ENCODE measurements at places on chromosomes 13 and 19. TPM values are rescaled to one million over a fixed set of nuclear protein-coding genes. Genes with fewer than 3 reads are reported as not detected.
A peak's percentile ranks its signal among the peaks of the same experiment; 100 is the strongest.

GRCh38 chr19:38924388-38924787 lies 6.2 kb downstream of the SARS2 start:
- H3K27ac ChIP-seq: no peak overlapping the region
- no peaks in the 10 kb centered on the region for H3K27me3 ChIP-seq
- DNase-seq: no peak
- no peaks in the 10 kb centered on the region for H3K4me1 ChIP-seq
- H3K36me3 ChIP-seq: peaks cover 3% of the 10 kb centered on the region

- no peaks in the 10 kb centered on the region for H3K4me1 ChIP-seq
- no peak overlapping the region for H3K27ac ChIP-seq
- H3K4me3 ChIP-seq: no peak overlapping the region
- DNase-seq: peak; percentile 88
- H3K36me3 ChIP-seq: no peaks in the 10 kb centered on the region
Measured at GRCh38 chr19:17332677-17333581, 1.7 kb downstream of the ANO8 start.

DNA sequence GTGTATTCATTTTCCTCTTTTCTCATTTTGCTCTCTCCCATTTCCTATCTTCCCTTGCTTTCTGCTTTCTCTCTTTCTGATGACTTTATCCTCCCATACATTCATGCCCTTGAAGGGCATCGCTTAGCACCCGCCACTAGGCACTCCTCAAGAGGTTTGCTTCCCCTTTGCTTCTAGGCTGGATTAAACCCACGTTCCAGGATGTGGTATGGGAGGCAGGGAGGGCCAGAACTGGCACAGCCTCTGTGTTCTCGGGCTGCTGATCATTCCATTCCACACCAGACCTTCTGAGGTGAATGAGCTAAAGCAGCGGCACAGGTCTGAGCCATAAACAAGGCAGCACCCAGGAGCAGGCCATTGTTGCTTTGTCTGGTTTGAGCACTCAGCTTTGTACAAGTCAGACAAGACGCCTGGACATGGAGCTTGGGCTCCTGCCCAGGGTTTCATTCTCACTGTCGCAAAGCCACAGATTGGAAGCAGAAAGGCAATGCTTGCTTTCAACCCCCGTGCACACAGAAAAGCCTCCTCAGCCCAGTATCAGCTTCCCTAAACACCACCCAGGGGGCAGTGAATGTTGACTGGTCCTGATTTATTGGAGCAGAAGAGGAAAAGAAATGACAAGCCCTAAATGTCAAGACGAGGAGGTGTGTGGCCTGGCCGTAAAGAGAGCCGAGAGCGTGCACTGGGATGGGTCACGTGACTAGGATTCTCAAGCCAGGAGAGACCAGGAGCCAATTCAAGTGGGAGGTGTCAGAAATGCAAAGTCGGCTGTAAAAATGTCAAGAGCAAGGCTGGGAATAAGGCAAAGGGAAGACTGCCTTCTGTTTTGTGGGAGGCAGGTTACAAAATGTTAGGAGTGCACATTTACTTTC lies 218.0 kb upstream of the SERP2 start:
- DNase-seq: peak; percentile 96
- no peak overlapping the region for H3K27ac ChIP-seq
- no peaks in the 10 kb centered on the region for H3K27me3 ChIP-seq
- H3K4me1 ChIP-seq: peaks cover 7% of the 10 kb centered on the region
- no peaks in the 10 kb centered on the region for H3K36me3 ChIP-seq

GRCh38 chr13:108283110-108283509 lies 13.6 kb downstream of the TNFSF13B start:
- no peaks in the 10 kb centered on the region for H3K36me3 ChIP-seq
- no peak overlapping the region for H3K27ac ChIP-seq
- no peak overlapping the region for H3K4me3 ChIP-seq
- no peaks in the 10 kb centered on the region for H3K27me3 ChIP-seq
- DNase-seq: no peak

The FCER2 gene
- total RNA-seq: 1.0 TPM

GRCh38 chr19:46225558-46226004 lies 4.0 kb upstream of the IGFL1 start:
- no peaks in the 10 kb centered on the region for H3K4me1 ChIP-seq
- no peaks in the 10 kb centered on the region for H3K36me3 ChIP-seq
- no peaks in the 10 kb centered on the region for H3K27me3 ChIP-seq
- H3K27ac ChIP-seq: no peak overlapping the region
- DNase-seq: no peak
